Fibroblast of skin of left biceps (primary cell): ENCODE measurements at places on chromosomes 3 and 15.

- no peak for DNase-seq
These were observed 27.7 kb downstream of the BLM start for GRCh38 chr15:90744759-90745402.

- no peak for DNase-seq
These were observed 129.9 kb downstream of the XXYLT1 start for GRCh38 chr3:195140816-195141793.

DNA sequence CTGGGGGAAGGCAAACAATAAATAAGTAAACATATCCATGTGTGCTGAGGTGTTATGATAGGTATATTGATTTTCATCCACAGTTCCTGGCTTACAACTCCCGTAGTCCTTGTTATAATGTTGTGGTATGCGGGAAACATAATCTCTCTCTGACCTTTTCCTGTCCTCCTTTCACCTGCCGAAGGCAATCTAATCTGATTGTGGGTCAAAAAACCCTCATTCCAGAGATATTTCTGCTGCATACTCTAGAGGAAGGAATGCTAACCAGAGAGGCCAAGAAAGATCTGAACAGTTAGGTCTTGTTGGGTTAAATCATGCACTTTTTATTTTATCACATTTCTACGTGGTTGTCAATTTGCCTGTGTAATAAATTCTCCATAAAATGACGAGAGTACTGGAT is 383.6 kb upstream of the SEMA6D start:
- DNase-seq: no peak

GRCh38 chr3:168427835-168428475 is 332.2 kb upstream of the GOLIM4 start:
- no peak for DNase-seq

- DNase-seq: no peak
These were observed 3.7 kb downstream of the SHQ1 start for GRCh38 chr3:72844436-72844993.

- no peak for DNase-seq
These were observed 110.3 kb upstream of the ICE2 start for GRCh38 chr15:60589253-60589652.

DNA sequence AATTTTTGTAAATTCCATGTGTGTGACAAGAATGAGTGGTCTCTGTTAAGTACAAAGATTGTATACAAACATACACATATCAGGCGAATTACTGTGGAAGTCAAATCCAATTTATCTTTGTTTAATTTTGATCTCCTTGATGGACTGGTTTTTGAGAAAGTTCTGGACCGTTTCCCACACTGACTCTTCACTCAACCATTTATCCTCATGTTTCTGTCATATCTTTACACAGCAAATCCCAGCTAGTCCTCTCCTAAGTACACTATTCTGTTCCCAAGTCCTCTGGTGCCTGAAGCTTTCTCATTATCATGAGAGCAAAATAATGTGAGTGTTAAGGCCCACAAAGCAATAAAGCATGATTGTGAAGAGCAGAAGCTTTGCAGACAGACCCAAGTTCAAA is 189.9 kb downstream of the WNT5A start:
- DNase-seq: no peak

- no peak for DNase-seq
These were observed at the start of gene TAGLN3 for GRCh38 chr3:111998636-111999483. TSS of gene TAGLN3 (plus strand) at chr3:111998922. CDS start at chr3:111999423, 501 bp downstream.
